ENCODE measurements at places on chromosomes 5 and 9.

DNA sequence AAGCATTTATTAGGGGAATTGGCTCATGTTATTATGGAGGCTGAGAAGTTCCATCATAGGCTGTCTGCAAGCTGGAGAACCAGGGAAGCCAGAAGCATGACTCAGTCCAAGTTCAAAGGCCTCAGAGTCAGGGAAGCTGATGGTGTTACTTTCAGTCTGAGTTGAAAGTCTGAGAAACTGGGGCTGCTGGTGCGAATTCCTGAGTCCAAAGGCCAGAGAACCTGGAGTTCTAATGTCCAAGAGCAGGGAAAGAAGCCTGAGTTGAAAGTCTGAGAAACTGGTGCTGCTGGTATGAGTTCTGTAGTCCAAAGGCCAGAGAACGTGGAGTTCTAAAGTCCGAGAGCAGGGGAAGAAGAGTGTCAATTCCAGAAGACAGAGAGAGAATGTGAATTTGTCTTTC is 641.1 kb downstream of the ISL1 start:
- no peak overlapping the region for H3K4me3 ChIP-seq
- H3K36me3 ChIP-seq, result no peaks in the 10 kb centered on the region
- no peaks in the 10 kb centered on the region for H3K27me3 ChIP-seq
- DNase-seq, result no peak
- H3K4me1 ChIP-seq, result no peaks in the 10 kb centered on the region

DNA sequence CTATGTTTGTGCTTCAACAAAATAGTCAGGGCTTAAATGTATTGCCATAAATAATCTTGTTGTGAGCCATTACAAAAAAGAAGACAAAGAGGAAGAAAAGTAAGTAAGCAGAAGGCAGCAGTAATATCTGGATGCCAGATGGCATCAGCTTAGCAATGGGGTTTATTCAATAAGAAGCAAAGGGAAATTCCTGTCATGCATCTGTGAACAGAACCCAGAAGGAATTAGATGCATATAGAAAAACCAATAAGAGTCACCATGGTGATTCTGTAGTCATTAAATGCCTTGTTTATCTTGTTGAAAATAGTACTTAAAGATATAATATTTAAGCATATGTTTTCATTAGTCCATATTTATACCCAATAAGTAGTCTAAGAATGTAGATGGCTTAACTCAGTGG is 216.0 kb downstream of the ADAMTSL1 start:
- H3K36me3 ChIP-seq, result no peaks in the 10 kb centered on the region
- H3K27me3 ChIP-seq, result no peaks in the 10 kb centered on the region
- no peak for DNase-seq

- H3K4me1 ChIP-seq, result peaks cover 32% of the 10 kb centered on the region
- no peak within 1 kb of the TSS for H3K4me3 ChIP-seq
- H3K36me3 ChIP-seq, result peaks cover 19% of the 10 kb centered on the region
- peak within 1 kb of the TSS; percentile 40 for H3K27ac ChIP-seq
- H3K27me3 ChIP-seq, result no peaks in the 10 kb centered on the region
- DNase-seq, result no peak
Measured at GRCh38 chr9:34651876-34652601, at the start of gene IL11RA. IL11RA (plus strand) TSS chr9:34652185; CDS start chr9:34655218, 3,033 bp downstream.

DNA sequence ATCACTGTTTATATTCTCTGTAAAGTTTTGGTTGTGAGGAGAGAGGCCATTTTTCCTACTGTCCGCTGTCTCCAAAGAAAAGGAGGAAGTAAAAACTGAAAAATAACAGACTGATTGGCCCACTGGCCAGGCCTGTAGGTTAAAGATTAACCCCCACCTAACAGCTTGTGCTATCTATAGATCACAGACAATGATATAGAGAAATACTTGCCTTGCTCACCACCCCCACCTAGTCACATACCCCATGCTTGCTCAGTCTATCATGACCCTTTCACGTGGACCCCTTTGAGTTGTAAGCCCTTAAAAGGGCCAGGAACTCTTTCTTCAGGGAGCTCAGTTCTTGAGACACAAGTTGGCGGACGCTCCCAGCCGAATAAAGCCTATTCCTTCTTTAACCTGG is 357.4 kb downstream of the PRDM9 start:
- no peak overlapping the region for H3K27ac ChIP-seq
- no peaks in the 10 kb centered on the region for H3K36me3 ChIP-seq
- no peak overlapping the region for H3K4me3 ChIP-seq
- no peaks in the 10 kb centered on the region for H3K27me3 ChIP-seq

GRCh38 chr9:126916909-126917308 is 2.3 kb downstream of the RALGPS1 start:
- no peak overlapping the region for H3K27ac ChIP-seq
- H3K4me3 ChIP-seq, result no peak overlapping the region
- no peak for DNase-seq
- no peaks in the 10 kb centered on the region for H3K27me3 ChIP-seq
- peaks cover 6% of the 10 kb centered on the region for H3K4me1 ChIP-seq

DNA sequence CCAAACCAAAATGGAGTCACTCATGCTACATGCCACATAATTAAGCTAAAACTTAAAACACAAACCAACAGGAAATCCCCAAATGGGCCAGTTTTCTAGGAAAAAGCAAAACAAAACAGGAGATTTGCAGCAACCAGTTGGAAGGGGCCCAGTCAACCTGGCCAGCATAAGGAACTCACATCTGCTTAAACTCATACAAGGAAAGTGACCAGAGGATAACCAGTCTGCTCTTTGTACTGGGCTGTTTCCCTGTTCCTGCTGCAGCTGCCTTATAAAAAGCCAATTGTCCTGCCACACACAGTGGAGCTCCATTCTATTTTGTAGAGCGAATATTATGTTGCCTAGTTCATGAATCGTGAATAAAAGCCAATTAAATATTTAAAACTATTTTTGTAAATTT is 29.5 kb upstream of the PTPDC1 start:
- H3K27ac ChIP-seq, result no peak overlapping the region
- H3K27me3 ChIP-seq, result no peaks in the 10 kb centered on the region

DNA sequence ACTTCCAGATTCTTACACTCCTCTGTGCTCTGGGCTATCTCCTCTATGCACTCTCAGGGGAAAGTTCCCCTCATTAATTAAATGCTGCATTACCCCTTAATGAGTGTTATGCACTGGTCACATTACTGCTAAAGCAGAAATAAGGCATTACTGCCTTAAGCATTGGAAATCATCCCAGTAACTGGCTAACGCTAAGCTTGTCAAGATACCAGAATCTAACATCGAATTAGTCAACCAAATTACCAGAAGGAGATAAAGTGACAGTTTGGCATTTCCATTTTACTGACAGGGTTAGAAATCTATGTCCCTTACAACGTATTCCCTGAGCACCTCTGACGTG is 69.5 kb upstream of the FAM169A start:
- no peaks in the 10 kb centered on the region for H3K27me3 ChIP-seq
- no peaks in the 10 kb centered on the region for H3K36me3 ChIP-seq
- H3K4me3 ChIP-seq, result peak overlapping the region; percentile 10
- H3K27ac ChIP-seq, result no peak overlapping the region

- DNase-seq, result no peak
- no peaks in the 10 kb centered on the region for H3K27me3 ChIP-seq
- H3K4me1 ChIP-seq, result no peaks in the 10 kb centered on the region
- H3K4me3 ChIP-seq, result no peak overlapping the region
Measured at GRCh38 chr5:28903643-28904042, 1865.3 kb upstream of the CDH9 start.

DNA sequence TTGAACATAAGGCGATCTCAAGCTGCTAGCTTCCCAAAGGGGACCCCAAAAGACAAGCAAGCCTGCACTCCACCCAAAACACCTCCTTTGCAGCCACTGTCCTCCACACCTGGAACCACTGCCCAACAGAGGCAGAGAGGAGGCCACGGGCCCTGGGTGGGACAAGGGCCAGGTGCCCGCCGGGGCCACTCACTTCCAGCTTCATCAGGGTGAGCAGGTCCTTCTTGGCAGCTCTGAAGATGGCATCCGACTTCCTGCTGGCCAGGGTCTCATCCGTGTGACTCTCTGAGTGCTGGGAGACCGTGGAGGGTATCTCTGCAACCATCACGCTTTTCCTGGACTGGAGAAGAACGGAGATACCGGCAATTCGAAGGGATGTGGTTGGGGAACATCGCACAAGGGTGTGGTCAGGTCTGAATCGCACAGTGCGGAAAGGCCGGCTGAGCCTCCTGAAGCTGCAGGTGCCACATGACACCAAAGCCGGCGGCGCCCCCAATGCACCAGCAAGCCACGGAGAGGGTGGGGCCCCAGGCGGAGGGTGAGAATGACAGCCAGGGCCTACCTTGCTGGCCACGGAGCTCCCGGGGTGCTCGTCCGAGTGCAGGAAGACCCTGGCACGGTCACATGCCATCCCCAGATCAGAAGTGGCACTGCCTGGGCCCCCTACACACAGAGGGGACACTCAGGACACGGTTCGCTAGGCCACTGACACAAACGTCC is 44.6 kb downstream of the PNPLA7 start:
- no peak overlapping the region for H3K27ac ChIP-seq
- H3K4me1 ChIP-seq, result no peaks in the 10 kb centered on the region
- no peak overlapping the region for H3K4me3 ChIP-seq

GRCh38 chr9:93654351-93654961 is 78.1 kb downstream of the PHF2 start:
- H3K4me1 ChIP-seq, result no peaks in the 10 kb centered on the region
- H3K36me3 ChIP-seq, result peaks cover 17% of the 10 kb centered on the region
- H3K27ac ChIP-seq, result no peak overlapping the region
- no peak for DNase-seq

DNA sequence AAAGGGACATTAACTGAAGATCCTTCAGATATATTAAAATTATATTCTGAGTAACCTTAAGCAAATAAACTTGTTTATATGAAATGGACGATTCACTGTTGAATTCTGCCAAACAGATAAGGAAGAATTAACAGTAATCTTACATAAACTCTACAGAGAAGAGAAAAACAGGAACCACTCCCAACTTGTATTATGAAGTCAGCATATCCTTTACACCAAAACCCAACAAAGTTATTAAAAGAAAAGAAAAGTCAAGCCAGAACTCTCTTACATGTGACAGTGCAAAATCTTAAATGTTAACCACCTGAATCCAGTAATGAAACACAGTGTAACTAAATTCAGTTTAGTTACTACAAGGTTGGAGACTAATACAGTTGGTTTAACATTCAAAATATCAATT is 185.8 kb downstream of the DEPDC1B start:
- H3K4me1 ChIP-seq, result no peaks in the 10 kb centered on the region
- no peaks in the 10 kb centered on the region for H3K36me3 ChIP-seq
- DNase-seq, result no peak
- no peak overlapping the region for H3K4me3 ChIP-seq
- H3K27me3 ChIP-seq, result no peaks in the 10 kb centered on the region
